ENCODE measurements at places on chromosomes 11 and 22.

DNA sequence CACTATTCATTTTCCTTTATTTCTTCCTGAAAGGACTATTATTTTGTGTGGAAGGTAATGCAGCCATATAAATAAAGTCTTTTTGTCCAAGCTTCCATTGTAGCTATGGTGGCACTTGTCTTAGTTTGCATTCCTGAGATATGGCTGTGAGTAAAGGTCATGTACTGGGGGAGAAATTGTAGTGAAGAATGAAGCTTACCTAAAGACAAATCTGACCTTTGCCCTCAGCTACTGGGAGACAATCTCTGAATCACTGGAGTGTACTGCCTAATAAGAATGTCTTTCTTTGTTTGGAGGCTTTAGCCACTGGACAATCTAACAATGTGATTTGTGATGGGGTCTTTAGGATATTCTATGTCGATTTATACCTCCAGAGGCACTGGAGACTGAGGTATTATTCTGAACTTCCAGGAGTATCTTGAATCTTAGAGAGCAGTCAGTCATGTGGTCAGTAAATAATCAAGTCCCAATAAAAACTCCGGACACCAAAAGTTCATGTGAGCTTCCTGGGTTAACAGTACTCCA lies 39.7 kb upstream of the OR5AK2 start:
- DNase-seq, result no peak

DNA sequence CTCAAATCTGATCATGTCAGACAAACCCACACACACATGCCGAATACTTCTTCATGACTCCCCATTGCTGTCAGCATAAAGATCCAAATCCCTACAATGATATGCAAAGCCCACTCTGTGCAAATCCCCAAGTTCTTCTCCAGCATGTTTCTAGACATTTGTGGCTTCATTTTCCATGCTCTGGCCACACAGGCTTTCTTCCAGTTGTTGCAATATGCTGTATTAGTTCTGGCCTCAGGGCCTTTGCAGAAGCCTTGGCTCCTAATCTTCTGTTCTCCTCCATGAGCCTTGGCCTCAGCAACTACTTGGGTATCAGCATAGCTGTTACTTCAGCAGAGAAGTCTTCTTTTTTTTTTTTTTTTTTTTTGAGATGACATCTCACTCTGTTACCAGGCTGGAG lies 49.6 kb downstream of the NAV2 start:
- no peak for DNase-seq

GRCh38 chr22:20031732-20032406 lies 11.0 kb downstream of the TANGO2 start:
- DNase-seq, result no peak

- no peak for DNase-seq
Measured at GRCh38 chr11:103794262-103794661, 242.2 kb upstream of the DDI1 start.

DNA sequence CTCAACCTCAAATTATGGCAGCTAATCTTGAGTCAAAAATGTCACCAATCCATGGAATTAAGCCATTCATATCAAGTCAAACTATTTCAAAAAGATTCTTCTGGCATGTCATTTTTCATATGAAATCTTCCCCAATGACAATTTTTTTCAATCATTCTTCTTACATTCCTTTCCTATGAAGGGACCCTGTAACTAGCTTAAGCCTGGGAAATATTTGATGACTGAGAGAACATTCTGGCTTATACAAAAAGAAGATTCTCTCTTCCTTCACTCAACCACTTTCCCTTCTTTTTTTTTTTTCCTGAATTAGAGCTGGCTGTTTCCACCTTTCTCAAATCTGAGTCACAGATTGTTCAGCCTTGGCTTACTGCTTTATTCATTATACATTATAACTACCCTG lies 903.7 kb downstream of the FAM181B start:
- no peak for DNase-seq

GRCh38 chr11:34002420-34002819 lies 49.1 kb upstream of the CAPRIN1 start:
- DNase-seq, result no peak

GRCh38 chr11:30326114-30326778 lies 3.3 kb downstream of the ARL14EP start:
- no peak for DNase-seq

DNA sequence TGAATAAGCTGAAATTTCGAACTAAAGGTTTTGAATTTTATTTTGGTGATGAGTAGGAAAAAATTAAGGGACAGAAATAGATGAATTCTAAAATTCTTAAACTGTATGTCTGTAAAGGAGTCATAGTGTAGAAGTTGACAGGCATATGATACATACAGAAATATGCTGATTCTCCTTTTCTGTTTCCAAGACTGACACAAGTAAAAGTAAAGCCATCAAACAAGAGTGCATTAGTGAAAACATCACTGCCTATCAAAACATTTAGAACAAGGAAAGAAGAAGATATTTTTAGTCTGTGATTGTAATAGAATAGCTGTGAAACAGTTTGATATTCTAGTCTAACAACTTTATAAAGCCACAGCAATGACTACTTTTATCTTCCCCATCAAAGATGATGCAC lies 1318.0 kb upstream of the TENM4 start:
- DNase-seq, result no peak

- no peak for DNase-seq
Measured at GRCh38 chr11:90373971-90374370, 151.1 kb upstream of the CHORDC1 start.
